ENCODE measurements at places on chromosomes 1 and 21.

GRCh38 chr21:40686526-40686925 lies 160.4 kb downstream of the DSCAM start:
- H3K27me3 ChIP-seq = no peaks in the 10 kb centered on the region
- H3K27ac ChIP-seq = no peak overlapping the region
- no peak for DNase-seq
- peaks cover 26% of the 10 kb centered on the region for H3K4me1 ChIP-seq

DNA sequence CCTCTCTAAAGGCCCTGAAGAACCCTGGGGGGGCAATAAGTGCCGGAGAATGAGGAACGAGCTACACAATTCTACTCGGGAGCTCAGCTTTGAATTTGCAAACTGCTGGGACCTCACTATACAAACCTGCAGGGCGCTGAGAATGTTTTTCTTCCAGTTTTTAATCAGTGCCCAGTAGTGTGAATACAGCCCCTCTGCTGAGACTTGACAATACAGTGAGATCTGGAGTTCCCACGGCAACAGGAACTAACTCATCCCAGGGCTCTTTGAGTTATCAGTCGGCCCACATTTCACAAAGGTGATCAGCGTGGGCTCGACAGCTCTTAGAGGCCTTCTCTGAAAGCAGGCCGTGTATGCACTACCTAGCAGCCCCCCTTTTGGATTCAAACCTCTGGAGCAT lies 41.7 kb downstream of the TMEM53 start:
- peak overlapping the region; percentile 53 for H3K4me3 ChIP-seq
- H3K27me3 ChIP-seq = no peaks in the 10 kb centered on the region
- H3K4me1 ChIP-seq = peaks cover 37% of the 10 kb centered on the region
- H3K36me3 ChIP-seq = peaks cover 27% of the 10 kb centered on the region
- no peak for DNase-seq

GRCh38 chr1:228109962-228110488 lies 926 bp upstream of the MRPL55 start:
- H3K27ac ChIP-seq = no peak overlapping the region
- peak overlapping the region; percentile 99 for H3K4me3 ChIP-seq
- peaks cover 27% of the 10 kb centered on the region for H3K4me1 ChIP-seq
- peaks cover 30% of the 10 kb centered on the region for H3K36me3 ChIP-seq

GRCh38 chr1:207578796-207579435 lies 66.0 kb upstream of the CR1L start:
- H3K27me3 ChIP-seq = no peaks in the 10 kb centered on the region
- H3K36me3 ChIP-seq = no peaks in the 10 kb centered on the region
- DNase-seq = no peak
- no peak overlapping the region for H3K4me3 ChIP-seq
- no peaks in the 10 kb centered on the region for H3K4me1 ChIP-seq

DNA sequence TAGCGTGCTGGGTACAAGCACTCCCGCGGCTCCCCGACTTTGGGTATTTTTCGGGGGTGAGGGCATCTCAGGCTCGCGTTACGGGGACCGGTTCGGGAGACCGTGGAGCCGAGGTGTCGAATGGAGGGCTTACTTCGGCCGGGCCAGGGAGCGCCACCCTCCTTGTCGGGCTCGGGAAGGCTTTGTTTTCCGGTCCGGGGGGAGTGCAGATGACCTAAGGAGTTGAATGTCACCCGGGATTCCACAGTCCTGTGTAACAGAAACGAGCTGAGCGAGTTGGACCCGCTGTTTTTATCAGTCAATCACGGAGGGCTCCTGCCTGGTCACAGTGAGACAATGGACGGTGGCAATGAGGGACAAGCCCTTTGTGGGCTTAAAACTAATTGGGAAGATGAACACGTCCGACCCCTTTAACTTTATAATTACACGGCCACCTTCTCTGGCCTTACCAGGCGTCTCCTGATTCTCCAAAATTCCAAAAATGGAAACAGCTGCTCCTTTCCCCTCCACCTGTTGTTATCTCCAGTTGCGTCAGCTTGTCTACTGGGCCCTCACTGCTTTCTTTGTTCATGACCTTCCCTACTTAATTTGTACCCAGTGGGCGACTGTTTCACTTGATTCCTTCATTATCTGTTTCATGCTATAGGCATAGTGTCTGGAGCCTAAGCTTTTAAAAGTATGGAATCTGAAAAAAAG lies 929 bp upstream of the TRIM45 start:
- peak overlapping the region; percentile 97 for H3K27ac ChIP-seq
- DNase-seq = no peak
- peaks cover 23% of the 10 kb centered on the region for H3K4me1 ChIP-seq
- peak overlapping the region; percentile 89 for H3K4me3 ChIP-seq

DNA sequence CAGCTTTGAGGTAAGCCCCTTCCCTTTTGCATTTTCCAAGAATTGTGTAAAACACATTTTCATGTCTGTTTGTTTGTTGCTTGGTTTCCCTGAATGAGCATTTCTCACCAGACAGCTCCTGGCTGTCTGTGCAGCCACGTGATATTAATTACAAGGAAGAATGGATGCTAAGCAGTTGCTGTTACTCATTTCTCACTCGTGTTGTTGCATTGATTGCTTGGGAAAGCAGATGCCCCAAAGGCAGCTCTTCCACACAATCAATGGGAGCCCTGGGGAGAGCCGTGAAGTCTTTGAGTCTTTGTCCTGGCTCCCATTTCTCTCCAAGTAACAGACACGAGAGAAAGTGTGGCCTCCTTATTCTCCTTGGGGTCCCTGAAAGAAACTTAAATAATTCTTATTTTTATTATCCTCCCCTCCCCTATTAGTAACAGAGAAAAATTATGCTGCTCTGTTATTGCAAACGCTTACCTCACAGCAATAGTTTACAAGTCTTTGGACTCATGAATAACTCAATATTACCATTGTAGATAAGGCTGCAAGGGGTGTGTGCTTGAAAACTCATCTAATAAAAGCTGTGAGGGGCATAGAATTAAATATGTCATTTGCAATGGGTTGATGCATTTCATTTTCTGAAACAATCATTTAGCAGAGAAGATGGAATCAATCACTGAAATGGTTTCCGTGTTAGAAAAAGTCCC lies 127.7 kb upstream of the CAMK1G start:
- no peak overlapping the region for H3K4me3 ChIP-seq
- H3K4me1 ChIP-seq = peaks cover 3% of the 10 kb centered on the region
- DNase-seq = no peak
- H3K36me3 ChIP-seq = no peaks in the 10 kb centered on the region
- H3K27me3 ChIP-seq = no peaks in the 10 kb centered on the region
- H3K27ac ChIP-seq = no peak overlapping the region
